ENCODE measurements at places on chromosomes 13 and 19.

DNA sequence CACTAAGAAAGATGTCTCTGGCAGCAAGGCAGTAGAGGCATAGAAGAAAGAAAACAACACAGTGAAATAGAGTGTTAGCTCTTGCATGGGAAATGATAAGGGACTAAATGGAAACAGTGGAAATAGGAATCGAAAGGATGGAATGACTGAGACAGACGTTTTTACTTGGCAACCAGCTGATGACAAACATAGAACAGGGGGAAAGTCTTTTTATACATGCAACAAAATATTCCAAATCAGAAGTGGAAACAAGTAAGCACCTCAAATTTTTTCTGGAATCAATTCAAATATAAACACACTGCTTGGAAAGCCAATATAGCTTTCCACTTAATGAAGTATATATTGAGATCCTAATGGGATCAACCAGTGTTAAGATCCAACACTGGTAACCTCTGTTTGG, 110.2 kb downstream of the MZT1 start:
- DNase-seq = no peak

- no peak for DNase-seq
Observed at GRCh38 chr13:33640832-33641231, 177.1 kb upstream of the RFC3 start.

GRCh38 chr13:60838581-60838980, 441.6 kb downstream of the TDRD3 start:
- no peak for DNase-seq

- DNase-seq = no peak
Observed at GRCh38 chr13:111922086-111922485, 144.9 kb upstream of the SOX1 start.

GRCh38 chr13:106145997-106146864, 389.2 kb downstream of the EFNB2 start:
- DNase-seq = no peak

DNA sequence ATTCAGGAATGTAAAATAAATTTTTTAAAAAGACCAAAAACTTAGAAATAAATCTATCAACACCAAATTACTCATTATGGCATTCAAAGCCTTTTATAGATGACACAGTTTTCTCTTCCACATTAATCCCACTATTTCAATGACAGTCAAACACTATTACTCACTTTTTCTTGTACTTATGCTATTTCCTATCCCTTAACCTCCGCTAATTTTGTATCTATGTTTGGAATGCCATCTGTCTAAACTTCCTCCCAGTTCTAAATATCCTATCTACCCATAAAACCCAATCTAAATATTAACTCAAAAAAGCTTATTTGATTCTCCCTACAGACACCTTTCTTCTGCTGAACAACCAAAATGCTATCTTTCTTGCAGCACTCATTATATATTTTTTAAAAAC, 203.5 kb downstream of the ENOX1 start:
- peak; percentile 13 for DNase-seq

DNA sequence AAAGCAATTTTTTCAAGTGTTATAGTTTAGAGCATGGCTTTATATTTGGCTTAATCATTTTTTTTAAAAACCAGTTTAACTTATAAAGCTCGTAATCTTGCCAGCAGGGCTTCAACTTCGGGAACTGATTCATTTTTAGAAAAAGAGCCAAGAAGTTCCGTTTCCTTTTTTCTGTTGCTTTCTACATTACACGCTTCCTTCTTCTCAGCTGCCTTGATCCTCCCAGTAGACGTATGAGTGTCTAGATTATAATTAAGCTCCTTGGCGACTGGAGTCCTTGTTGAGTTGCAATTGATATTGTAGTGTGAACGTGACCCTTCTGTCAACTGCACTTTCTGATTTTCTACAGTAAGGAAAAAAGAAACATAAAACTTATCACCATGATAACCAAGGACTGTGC, 497.2 kb downstream of the DIAPH3 start:
- DNase-seq = no peak

DNA sequence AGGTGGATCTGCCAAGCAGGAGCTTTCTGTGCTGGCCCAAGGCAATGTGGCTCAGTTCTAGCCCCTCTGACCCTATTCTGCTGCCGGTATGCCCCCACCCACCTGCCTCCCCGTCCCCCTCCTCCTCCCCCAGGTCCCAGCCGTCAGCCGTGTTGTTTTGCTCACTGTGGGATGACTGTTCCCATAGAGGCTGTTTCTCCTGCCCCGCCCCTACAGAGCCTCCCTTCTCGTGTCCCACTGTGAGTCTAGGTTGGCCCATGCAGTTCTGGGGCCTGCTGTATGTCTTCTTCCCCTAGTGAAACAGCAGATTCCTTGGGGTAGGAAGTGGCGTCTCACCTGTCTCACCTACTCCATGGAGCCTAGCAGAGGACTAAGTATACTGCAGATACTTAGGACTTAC, 48.8 kb downstream of the ATP11A start:
- DNase-seq = no peak

DNA sequence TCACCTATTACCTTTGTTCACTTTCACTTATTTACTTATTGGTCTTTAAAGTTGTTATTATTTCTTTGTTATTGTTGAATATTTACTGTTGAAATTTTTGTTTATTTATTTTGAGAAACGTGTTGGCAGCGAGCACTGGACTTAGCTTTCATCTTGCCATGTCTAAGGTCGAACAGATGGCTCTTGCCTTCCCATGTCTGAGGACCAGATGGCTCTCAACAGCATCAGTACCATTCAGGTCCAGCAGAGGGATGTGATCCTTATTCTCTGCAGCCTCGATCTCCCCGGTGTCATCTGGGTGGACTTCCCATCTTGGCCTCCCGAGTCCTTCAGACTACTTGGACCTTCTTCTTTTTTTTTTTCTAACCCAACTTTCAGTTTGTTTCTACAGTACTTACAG, 1437.6 kb downstream of the UQCRFS1 start:
- no peak for DNase-seq

- no peak for DNase-seq
Observed at GRCh38 chr13:36829753-36830152, 10.7 kb downstream of the RFXAP start.

All from HFFc6 (cell line).